ENCODE measurements at places on chromosomes 16 and 17. TPM values are rescaled to one million over a fixed set of nuclear protein-coding genes. Genes with fewer than 3 reads are reported as not detected.

Gene TMED6
- total RNA-seq, result 5.3 TPM

DNA sequence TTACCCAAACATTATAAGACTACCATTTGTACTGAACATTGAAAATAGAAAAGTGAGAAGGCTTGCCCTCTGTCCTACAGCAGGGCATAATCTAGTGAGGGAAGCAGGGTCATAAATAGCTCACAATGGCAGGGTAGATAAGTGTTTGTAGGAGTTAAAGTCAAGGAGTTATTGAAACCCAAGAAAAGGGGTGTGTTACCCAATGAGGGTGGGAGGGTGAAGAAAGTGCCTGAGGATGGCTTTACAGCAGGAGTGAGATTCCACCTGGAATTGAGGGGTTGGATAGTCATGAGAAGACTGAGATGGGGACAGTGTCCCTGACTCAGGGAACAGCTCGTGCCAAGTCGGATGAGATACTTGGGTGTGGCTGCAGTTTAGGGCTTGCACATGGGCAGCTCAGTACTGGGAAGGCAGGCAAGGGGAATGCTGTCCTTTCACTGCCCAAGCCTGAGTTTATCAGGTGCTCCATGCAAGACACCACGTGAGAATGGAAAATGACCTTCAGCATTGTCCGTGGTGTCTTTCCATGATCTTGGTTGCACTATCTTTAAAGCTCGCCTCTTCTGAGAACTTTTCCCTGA lies 393.2 kb upstream of the MAF start:
- no peaks in the 10 kb centered on the region for H3K36me3 ChIP-seq
- H3K27me3 ChIP-seq, result no peaks in the 10 kb centered on the region
- H3K4me3 ChIP-seq, result no peak overlapping the region
- no peak for DNase-seq
- peaks cover 7% of the 10 kb centered on the region for H3K4me1 ChIP-seq
- no peak overlapping the region for H3K27ac ChIP-seq

DNA sequence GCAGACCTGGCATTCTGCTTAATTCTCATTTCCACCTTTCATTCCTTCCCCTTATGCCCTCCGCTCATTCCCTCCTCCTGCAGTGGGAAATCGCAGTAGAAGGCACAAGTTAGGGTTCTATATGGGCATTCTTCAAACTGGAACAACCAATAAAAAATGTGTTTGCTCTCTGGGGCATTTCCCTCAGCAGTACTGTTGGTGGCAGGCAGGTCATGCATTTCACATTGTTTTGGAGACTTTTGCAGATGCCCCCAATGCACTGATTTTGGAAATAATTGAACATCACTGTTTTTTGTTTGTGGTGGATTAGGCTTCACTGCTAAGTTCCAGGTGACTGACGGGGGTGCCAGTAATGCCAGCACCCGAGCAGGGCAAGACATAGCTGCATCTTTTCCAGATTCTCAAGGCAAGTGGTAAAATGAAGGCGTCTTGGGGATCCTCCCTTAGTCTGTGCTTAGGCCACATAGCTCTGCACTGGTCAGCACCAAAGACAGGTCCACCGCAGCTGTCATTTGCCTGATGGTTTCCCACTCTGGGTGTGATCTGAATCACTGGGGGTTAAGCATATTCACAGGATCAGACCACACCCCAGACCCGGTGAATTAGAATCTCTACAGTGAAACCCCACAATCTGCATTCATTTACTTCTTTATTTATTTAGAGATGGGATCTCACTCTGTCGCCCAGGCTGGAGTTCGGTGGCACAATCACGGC lies 304.5 kb downstream of the CPPED1 start:
- H3K4me3 ChIP-seq, result no peak overlapping the region
- no peak for DNase-seq
- no peaks in the 10 kb centered on the region for H3K36me3 ChIP-seq
- H3K4me1 ChIP-seq, result peaks cover 26% of the 10 kb centered on the region
- no peak overlapping the region for H3K27ac ChIP-seq

Gene LCAT
- 26.1 TPM for total RNA-seq

Gene SLC16A5
- total RNA-seq, result 16.4 TPM

GRCh38 chr17:50057521-50057991 lies 1.6 kb downstream of the ITGA3 start:
- DNase-seq, result no peak
- H3K4me3 ChIP-seq, result peak overlapping the region; percentile 92

DNA sequence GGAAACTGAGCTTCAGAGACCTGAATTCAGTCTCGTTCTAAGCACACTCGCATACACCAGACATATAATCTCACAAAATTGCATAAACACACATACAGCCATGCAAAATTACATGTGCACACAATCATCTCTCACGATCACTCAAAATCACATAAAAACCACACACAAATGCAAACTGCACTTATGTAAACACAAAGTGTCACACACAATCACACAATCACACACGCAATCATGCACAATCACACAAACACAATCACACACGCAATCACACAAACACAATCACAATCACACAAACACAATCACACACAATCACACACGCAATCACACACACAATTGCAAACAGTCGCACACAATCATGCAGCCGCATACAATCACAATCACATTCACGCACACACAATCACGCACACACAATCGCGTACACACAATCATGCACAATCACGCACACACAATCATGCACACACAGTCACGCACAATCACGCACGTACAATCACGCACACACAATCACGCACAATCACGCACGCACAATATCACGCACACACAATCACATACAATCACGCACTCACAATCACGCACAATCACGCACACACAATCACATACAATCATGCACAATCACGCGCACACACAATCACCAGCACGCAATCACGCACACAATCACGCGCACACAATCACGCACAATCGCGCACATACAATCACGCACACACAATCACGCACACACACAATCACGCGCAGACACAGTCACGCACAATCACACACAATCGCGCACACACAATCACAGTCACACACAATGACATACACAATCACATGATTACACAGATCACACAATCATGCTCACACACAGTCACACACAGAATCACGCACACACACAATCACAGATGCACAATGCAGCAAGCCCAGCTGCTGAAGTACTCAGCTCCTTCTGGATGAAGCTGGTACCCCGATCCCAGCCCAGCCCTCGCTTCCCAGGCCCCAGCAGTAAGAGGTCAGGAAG lies 45.6 kb downstream of the ZDHHC7 start:
- no peaks in the 10 kb centered on the region for H3K27me3 ChIP-seq
- H3K36me3 ChIP-seq, result no peaks in the 10 kb centered on the region
- no peak for DNase-seq
- peak overlapping the region; percentile 10 for H3K27ac ChIP-seq

DNA sequence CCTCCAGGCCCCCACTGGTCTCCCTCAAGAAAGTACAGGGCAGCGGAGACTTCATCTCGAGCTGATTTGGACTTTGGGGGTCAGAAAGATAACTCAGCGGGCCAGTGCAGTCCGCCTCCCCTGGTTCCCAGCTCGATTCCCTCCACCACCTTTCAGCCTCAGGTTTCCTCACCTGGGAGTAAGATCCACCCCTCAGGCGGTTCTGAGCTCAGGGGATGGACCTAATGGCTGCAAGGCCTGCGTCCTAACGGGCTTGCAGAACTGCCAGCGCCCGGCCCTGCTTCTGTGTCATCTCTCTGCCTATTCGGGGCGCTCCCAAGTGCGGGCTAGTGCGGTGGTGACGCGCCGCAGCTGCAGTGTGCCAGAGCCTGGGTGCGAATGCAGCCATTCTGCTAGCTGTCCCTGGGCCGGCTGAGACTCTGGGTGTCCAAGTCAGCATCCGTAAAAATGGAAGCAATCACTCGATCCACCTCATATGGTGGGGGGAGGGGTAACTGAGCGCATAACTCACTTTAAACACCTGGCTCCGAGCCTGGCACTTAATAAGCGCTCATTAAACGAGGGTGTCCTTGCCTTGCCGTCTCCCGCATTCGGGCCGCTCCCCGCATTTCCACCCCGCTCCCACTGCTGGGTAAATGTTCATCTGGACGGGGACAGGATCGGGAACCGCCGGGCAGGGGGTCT lies 129.6 kb upstream of the LHX1 start:
- no peaks in the 10 kb centered on the region for H3K36me3 ChIP-seq
- no peaks in the 10 kb centered on the region for H3K4me1 ChIP-seq

GRCh38 chr17:57502811-57503241 lies 242.3 kb downstream of the CCDC182 start:
- H3K36me3 ChIP-seq, result peaks cover 8% of the 10 kb centered on the region
- peaks cover 31% of the 10 kb centered on the region for H3K4me1 ChIP-seq
- DNase-seq, result no peak
- no peak overlapping the region for H3K4me3 ChIP-seq
- H3K27ac ChIP-seq, result no peak overlapping the region
- H3K27me3 ChIP-seq, result no peaks in the 10 kb centered on the region

Gene P2RX1
- not detected for total RNA-seq

Gene MT3
- total RNA-seq, result not detected

- peak overlapping the region; percentile 100 for H3K27ac ChIP-seq
- peaks cover 28% of the 10 kb centered on the region for H3K4me1 ChIP-seq
- no peak for DNase-seq
- peak overlapping the region; percentile 99 for H3K4me3 ChIP-seq
- no peaks in the 10 kb centered on the region for H3K27me3 ChIP-seq
- H3K36me3 ChIP-seq, result peaks cover 10% of the 10 kb centered on the region
Measured at GRCh38 chr17:80146121-80147034, 550 bp downstream of the EIF4A3 start.

DNA sequence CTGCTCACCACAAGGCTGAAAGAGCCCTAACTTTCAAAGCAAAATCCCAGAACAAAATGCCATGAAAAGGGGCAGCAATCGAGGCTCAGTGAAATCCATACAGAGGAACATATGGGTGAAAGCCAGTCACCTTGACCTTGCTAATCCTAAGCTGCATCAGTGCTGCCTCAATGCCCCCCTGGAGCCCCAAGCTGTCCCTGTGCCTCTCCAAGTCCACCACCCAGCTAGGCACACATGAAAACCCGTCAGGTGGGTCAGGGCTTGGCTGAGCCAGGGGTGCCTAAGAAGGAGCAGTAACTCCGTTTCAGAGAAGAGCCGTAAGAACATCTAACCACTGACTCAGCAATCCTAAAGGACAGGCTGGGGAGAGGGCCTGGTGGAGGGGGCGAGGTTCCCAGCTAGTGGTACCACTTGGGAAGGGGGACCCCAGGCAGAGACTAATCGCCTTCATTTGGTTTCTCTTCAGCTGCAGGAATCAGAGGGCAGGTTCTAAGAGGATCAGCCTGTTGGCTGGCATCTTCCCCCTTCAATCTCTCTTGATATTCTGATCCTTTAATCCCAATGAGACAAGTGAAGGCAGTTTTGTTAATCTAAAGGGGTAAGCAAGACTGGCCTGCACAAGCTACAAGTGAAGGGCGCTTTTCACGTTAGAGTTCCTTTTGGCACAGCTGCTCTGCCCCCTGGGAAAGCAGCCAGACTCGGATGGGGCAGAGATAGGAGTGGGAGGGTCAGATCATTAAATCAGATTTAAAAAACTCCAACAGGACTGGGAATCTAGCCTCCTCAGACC lies 7.6 kb downstream of the PITPNA start:
- H3K36me3 ChIP-seq, result peaks cover 14% of the 10 kb centered on the region
- no peak overlapping the region for H3K4me3 ChIP-seq
- no peak for DNase-seq

DNA sequence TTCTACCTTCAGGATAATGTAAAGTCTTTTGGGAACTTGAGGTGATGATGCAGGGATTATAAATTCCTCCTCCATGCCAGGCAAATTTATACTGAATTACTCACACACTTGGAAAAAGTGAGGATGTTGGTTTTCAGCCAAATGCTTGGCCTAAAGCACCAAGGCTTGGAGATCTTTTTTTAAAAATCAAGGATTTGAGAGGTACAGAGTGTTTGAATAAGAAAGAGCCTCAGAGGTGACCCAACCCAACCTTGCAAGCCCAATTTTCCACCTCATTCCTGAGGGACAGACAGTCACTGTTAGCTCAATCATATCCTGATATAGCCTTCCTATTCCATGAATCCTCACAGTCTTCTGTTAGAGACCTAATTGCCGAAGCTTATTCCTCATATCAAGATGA lies 14.0 kb downstream of the GRIN2A start:
- H3K4me3 ChIP-seq, result no peak overlapping the region
- H3K36me3 ChIP-seq, result no peaks in the 10 kb centered on the region
- H3K27me3 ChIP-seq, result peaks cover 23% of the 10 kb centered on the region
- H3K4me1 ChIP-seq, result no peaks in the 10 kb centered on the region
- DNase-seq, result no peak
- H3K27ac ChIP-seq, result no peak overlapping the region

GRCh38 chr17:19671433-19671832 lies 22.9 kb downstream of the ALDH3A2 start:
- no peak overlapping the region for H3K27ac ChIP-seq
- DNase-seq, result no peak
- no peak overlapping the region for H3K4me3 ChIP-seq
- peaks cover 9% of the 10 kb centered on the region for H3K4me1 ChIP-seq

DNA sequence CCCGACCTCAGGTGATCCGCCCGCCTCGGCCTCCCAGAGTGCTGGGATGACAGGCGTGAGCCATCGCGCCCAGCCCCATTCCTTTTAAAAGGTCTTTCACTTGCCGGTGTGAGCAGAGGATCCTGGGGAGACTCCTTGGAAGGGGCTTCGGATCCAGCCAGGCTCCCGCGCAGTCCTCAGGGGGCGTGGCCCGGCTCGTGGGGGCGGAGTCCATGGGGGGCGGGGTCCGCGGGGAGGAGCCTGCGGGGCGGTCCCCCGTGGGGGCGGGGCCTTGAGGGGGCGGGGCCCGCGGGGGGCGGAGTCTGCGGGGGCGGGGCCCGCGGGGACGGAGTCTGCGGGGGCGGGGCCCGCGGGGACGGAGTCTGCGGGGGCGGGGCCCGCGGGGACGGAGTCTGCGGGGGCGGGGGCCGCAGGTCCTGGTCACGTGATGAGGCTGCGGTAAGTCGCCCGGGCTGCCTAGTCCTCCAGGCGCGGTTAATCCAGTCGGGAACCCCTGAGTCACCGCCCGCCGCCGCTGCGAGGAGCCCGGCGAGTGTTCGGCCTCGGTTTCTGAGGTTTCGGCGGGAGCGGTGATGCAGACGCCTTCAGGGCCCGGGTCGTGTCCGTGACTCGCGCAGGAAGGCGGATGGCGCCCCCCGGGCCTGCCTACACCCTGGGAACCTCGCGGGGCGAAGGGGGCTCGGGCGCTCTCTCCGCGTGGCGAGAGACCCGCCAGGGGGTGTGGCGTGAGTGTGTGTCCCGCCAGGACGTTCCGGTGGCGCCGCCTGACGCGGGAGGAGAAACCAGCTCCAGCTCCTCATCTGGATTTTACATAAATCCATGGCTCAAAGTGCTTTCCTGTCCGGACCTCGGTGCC lies 23.6 kb upstream of the ABR start:
- DNase-seq, result no peak
- no peak overlapping the region for H3K27ac ChIP-seq
- peak overlapping the region; percentile 49 for H3K4me3 ChIP-seq
- H3K27me3 ChIP-seq, result peaks cover 20% of the 10 kb centered on the region

Gene CRHR1
- 0.17 TPM for total RNA-seq

Gene CASKIN1
- 2.7 TPM for total RNA-seq

Measured in type B pancreatic cell (in vitro differentiated cells).